Lower leg skin (tissue), 4 donors: ENCODE measurements at places on chromosomes 16 and 17.

DNA sequence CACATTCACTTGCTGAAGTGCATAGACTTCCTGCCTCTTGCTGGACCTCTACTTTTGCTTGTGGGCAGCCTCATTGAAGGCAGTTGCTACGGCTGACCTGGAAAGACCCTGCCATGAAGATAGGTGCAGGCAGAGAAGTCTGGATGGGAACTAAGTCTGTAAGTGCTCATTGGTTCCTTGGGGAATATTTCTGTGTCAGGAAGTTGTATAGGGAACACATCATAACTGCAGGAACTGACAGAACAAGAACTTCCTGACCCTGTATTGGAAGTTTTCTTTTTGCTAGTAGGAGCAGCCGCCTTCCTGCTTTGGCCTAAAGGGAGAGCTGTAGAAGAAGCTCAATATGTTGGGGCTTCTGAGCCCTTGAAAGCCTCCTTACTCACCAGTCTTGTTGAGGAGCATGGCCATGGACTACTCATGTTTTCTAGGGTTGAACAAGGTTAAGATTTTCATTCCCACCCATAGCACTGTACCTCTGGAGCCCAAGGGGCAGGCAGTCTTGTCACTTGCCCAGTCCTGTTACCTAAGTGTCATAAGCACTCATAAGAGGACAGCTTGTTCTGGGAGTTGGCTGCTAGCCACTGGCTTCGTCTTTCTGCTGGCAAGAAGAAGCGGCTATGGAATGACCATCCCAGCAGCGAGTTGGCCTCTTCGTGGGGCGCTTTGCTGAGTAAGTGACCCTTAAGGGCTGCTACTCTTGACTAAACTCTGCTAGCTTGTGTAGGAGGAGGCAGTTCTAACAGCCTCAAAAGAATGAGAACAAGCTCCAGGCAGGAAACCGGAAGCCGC is 7.2 kb downstream of the UBFD1 start:
- DNase-seq, result no peak

- no peak for DNase-seq
These were observed 394 bp upstream of the PRM3 start for GRCh38 chr16:11273721-11274324.

DNA sequence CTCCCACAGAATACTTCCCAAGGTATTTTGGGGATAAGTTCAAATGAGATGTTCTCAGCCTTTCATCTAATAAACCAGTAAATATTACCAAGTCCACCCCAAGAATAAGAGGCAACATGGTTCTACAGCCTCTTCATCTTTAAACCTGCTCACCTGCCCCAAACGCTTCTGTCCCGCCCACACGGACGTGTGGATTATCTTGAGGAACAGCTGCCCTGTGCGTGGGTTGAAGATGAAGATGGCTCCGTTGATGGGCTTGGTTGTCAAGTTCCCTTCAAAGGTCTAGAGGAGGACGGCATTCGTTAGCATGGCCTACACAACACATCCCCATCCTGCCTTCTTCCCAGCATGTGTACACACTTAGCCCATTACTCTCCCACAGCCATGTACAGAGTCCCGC is 8.4 kb upstream of the RILP start:
- DNase-seq, result no peak

DNA sequence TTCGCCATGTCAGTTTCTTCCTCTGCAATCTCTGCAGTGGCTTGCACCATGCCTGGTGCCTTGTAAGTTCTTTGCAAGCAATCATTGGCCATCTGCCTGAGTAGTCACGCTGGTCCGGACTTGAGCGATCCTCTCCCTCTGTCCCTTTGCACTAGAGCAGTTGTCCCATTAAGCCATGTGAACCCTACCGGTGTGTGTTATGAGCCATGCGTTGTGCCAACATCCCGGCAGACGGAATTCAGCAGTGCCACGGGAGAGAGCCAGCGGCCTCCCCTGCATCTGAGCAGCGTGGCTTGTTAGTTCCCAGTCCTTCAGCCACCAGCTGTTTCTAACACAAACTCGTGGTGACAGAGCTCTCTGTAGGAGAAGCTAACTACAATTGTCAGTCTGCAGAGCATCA is 275.1 kb upstream of the HSBP1 start:
- DNase-seq, result no peak

DNA sequence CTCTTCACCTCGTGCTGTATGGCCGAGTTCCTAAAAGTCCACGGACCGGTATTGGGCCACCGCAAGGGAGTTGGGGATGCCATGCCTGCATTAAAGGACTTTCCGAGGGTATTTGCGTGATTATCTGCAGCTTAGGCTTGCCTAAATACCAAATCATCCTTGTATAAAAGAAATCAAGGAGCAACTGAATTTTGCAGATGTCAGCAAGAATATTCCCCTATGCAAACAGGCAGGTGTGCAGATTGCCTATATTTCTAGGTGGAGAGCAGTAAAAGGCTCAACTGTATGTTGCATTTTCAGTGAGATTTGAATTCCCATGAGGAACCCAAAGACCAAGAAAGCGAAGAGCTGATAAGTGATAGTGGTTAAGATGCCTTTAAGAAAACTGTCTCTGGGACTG is 452.3 kb downstream of the CDH11 start:
- DNase-seq, result no peak

- DNase-seq, result no peak
These were observed 115.2 kb upstream of the NETO2 start for GRCh38 chr16:47258874-47259461.

DNA sequence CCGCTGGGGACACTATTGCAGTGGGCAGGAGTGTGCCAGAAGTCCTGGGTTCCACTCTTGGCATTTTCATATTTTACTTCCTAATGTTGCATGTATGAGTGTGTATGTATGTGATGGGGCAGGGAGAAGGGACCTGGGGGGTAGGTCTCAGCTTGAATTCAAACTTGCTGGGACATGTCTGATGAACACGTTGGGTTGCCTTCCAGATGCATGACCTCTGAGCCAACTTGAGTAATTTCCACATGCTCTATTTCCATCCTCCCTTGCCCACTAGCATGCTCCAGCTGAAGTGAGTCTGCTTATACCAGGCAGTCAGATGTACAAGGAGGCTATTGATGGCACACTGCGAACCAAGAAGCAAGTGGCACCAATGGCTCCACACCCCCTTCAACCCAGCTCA is 32.9 kb upstream of the SRSF1 start:
- DNase-seq, result peak; percentile 43

- no peak for DNase-seq
These were observed 151.0 kb upstream of the SALL1 start for GRCh38 chr16:51302042-51302441.

- DNase-seq, result no peak
These were observed 927.6 kb upstream of the CDH8 start for GRCh38 chr16:62963846-62964245.

DNA sequence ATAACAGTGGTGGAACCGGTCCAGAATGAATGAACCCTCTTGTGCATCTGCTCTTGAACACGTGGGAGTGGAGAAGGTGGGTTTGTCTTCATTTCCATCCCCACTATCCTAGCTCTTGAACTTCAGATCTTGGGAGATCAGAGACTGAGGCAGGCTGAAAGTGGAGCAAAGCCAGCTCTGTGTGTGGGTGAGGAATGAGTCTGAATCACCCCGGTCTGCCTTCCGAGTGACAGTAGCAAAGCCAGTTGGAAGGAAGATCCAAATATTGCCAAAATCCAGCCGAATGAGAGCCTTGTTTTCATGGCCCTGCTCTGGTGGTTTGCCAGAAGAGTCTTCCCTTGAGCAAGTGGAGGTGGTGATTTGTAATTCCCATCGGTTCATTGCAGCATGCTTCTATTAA is 29.0 kb upstream of the ASIC2 start:
- no peak for DNase-seq

DNA sequence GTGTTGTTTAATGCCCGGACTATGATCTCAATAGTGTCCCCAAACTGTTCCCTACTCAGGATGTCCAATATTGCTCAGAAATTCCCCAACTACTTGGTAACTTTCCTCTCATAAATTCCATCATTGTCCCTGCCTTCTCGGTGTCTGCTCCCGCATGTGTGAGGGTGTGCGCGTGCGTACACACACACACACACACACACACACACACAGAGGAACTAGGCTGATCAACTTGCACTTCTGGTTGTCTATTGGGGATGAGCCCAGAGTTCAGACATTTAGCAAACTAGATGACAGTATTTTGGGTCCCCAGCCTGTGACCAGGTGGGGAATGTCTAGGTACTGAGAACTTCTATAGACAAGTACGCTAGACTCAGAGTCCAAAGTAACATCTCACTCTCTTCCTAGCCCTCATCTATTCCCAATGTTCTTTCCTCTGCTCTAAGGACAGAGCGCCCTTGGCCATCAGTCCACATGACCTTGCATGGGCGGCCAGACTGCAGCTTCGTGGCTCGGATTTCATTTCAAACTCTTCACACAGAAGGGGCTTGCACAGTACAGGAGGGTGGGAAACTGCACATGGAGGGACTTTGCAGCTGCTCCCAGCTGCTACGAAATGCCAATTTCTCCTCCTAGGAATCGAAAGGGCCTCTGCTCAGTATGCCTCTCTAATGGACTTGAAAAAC is 5.3 kb downstream of the HS3ST3A1 start:
- DNase-seq, result no peak

DNA sequence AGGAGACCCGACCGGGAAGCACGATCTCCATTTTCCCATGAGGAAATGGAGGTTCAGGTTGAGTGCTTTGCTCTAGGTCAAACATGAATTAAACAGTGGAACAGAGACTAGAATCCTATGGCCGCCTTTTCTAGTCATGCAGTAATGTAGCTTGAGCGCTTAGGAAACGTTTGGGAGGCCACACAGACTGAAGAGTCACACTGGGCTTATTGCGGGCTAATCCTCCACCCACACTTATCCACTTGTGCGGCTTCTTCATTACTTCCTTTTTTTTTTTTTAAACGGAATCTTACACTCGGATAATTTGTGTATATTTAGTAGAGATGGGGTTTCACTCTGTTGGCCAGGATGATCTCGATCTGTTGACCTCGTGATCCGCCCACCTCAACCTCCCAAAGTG is 26.0 kb downstream of the CACNG3 start:
- peak; percentile 37 for DNase-seq

GRCh38 chr16:14528306-14528705 is 101.8 kb downstream of the PARN start:
- no peak for DNase-seq

GRCh38 chr16:787978-788398 is at the start of gene RPUSD1:
Gene RPUSD1 (minus strand): TSS chr16:788381. CDS start chr16:787737, 644 bp downstream.
- DNase-seq, result no peak

DNA sequence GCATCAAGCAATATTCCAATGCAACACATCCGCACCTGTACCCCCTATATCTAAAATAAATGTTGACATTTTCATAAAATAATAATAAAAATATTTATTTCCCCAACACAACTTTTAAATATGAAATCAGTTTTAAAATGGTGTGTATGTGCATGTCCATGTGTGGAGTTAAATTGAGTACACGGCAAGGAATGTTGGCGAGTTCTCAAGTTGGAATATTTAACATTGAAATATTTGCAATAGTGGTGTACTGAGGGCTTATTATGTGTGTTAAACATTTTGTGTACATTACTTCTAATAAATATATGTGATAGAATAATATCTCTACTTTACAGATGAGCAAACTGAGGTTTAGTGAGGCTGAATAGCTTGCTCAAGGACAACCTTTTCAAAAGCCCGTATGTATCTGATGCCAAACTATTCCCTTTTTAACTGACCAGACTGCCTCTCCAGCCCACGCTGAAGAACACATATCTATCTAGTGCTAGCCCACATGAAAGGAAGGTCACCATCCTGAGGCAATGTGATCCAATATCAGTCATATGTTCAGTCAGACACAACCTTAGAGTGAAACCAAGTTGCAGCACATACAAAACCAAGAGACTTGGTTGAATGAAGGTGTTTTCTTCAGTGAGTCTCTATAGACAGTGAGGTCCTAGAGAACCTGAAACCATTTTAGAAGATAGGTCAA is 192.2 kb upstream of the CDH11 start:
- DNase-seq, result no peak

DNA sequence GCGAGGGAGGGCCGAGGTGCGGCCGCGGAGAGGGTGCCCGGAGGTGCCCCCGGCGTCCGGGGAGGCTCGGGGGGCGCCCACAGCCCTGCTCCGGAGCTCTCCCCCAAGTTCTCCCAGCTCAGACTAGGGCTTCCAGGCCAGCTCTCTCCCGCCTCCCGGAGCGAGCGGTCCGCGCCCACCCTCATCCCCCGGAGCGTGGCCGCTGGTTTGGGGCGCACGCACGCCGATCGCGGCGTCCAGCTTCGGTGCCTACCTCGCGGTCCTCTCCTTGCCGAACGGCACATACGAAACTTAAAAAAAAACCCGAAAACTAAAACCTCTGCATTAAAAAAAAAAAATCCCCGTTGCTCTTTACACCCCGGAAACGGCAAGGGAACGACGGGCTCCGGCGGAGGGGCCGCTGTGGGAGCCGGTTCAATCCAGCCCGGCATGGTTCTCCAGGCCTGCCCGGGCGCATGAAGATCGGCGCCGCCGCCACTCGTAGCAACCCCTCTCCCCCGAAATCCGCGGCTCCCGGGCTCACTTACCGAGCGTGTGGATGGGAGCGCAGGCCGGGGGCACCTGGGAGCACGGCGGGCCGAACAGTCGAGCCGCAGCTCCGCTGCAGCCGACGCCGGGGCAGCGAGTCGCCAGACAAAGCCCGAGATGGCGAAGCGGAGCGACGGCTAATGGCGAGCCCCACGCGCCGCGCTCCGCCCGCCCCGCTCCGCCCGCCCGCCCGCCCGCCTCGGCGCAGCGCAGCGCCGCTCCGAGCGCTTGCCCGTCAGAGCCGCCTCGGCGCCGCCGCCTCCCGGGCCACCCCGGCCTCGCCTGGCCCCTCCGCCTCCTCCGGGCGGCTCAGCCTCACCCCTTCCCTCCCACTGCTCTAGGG is 973 bp upstream of the UBTF start:
- DNase-seq, result no peak

DNA sequence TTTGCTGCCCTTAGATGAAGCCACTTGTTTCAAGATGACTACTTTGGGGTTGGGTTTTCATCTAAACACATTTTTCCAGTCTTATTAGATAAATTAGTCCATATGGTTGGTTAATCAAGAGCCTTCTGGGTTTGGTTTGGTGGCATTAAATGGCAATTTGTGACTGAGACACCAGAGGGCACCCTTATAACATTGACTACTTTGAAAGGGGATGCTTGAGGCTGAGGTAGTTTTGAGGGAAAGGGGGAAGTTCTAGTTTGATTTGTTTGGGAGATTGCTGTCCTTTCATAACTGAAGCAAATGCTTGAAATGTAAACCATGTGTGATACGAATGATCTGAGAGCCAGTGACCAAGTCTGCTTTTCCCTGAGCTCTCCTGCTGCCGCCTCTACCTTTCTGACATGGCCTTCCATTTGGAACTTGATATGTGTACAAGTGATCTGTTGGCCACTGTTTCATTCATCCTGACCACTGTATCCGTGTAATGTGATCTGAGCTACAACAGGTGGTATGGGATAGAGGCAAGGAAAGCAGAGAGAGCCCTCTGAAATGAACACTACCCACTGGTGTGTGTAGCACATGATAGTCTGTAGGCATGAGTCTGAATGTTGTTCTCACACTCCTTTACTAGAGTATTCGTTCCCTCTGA is 5.8 kb upstream of the RARA start:
- no peak for DNase-seq

GRCh38 chr16:85256190-85256739 is 144.0 kb upstream of the CIBAR2 start:
- DNase-seq, result no peak
